ENCODE measurements at places on chromosomes 16 and 17. TPM values are rescaled to one million over a fixed set of nuclear protein-coding genes. Genes with fewer than 3 reads are reported as not detected.

The ITGB4 gene
- total RNA-seq, result 76.9 TPM

The RNF40 gene
- total RNA-seq, result 108 TPM

DNA sequence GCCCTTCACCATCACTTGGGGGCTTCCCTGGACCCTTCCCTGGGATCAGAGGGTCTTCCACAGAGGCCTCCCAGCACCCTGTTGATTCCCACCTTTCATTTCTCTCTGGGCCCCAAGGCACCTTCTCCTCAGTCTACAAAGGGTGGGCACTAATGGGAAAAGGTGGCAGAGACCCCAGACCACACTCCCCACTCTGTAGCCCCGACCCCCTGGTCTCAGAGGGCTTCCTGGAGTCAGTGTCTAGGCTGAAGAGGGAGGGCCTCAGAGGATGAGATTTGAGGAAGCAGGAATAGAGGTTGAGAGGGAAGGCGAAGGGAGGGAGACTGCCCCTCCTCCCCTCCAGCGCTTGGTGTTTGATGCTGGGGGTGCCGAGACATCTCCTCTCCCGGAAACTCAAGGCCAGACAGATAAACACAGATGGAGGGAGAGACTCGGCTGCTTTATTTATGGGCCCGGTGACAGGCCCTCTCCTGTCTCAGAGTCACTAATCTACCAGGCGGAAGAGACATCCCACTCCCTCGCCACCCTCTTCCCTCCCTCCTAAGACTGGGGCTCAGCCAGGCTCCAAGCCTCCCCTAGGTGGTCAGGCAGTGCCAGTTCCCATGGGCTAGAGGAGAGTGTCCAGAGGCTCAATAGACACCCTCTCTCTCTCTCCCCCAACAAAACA lies 18.5 kb upstream of the SP2 start:
- no peak for DNase-seq

The CLEC10A gene
- total RNA-seq, result not detected

- no peak for DNase-seq
Measured at GRCh38 chr16:81748476-81749198, 30.5 kb upstream of the PLCG2 start.
